RPMI7951 (cell line): ENCODE measurements at places on chromosomes 12 and 14. TPM values are rescaled to one million over a fixed set of nuclear protein-coding genes. Genes with fewer than 3 reads are reported as not detected.

Gene FSCB
- not detected in 2 replicates for total RNA-seq

Gene AVPR1A
- total RNA-seq = not detected in 2 replicates

Gene PLXNC1
- total RNA-seq = 0.10 and 0.24 TPM in 2 replicates

Gene WNT1
- not detected in 2 replicates for total RNA-seq

Gene PTHLH
- total RNA-seq = 0.84 and 0.88 TPM in 2 replicates

Gene C12orf54
- total RNA-seq = not detected in 2 replicates

Gene RND1
- 0.29 TPM in 1 of 2 replicates, not detected in the other for total RNA-seq

Gene MED13L
- total RNA-seq = 26.3 and 29.7 TPM in 2 replicates

Gene OR6C6
- total RNA-seq = not detected in 2 replicates

Gene DBX2
- total RNA-seq = not detected in 2 replicates

Gene CISTR
- not detected in 2 replicates for total RNA-seq

Gene ASCL1
- not detected in 2 replicates for total RNA-seq

DNA sequence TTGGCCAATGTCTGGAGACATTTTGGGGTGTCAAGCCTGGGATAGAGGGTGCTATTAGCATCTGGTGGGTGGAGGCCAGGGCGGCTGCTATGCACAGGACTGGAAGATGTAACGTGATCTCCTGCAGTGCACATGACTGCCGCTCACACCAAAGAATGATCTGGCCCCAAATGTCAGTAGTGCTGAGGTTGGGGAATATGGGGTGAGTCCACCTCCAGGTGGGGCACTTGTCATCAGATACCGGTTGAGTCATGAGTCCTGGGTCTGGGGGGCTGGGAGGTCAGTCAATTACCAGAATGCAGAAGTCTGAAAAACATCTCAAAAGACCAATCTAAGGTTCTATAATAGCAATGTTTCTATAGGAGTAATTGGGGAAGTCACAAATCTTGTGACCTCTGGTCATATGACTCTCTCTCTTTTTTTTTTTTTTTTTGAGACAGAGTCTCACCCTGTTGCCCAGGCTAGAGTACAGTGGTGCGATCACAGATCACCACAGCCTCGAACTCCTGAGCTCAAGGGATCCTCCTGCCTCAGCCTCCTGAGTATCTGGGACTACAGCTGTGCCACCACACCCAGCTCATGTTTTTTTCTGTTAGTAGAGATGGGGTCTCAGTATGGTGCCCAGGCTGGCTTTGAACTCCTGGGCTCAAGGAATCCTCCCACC is 6.0 kb upstream of the SDSL start:
- DNase-seq = no peak

DNA sequence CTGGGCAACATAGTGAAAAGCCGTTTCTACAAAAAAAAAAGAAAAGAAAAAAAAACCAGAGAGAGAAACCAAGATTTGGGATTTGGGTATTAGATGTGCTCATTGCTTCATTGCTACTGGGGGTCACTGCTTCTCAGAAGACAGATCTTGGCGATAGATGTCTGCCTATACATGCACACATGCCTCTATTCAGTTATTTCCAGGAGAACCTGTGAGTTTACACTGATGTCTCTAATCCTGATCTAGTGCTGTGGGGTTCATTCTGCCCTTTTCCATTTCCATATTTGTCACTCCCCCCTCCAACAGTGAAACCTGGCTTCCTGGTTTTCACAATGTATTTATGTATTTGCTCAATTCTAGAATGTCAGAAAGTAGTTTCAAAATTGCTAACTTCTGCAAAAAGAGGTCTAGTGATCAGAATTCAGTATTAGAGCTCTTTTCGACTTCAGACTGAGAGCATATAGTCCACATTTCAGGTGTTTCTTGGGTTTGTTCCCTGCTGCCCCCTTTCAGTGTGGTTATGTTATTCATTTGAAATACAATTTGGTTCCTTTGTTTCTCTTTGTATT is 111.0 kb downstream of the SLC25A47 start:
- DNase-seq = no peak

DNA sequence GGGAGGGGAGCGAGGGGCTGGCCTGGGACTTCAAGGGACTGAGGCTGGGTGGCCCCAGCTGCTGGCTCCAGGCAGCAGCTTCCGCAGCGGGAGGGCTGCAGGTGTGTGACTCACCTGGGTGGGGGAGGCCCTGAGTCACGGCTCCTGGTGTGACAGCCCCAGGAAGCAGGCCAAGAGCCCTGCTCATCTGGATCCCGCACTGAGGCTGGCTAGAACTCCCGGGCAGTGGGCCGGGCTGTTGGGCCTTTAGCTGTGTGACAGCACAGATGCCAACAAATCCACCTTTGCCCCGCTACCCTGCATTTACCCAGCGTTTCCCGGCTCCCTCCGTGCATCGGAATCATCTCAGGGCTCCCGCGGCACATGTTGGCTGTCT is 180.0 kb upstream of the PRMT8 start:
- DNase-seq = peak; percentile 49

GRCh38 chr12:60075091-60075490 is 479.3 kb downstream of the SLC16A7 start:
- DNase-seq = no peak

- peak; percentile 26 for DNase-seq
Observed at GRCh38 chr12:52355176-52355575, 12.1 kb downstream of the KRT85 start.

- peak; percentile 79 for DNase-seq
Observed at GRCh38 chr14:52391881-52392615, 77.9 kb downstream of the PTGER2 start.

- peak; percentile 30 for DNase-seq
Observed at GRCh38 chr12:6312529-6313325, 2.2 kb downstream of the PLEKHG6 start.

DNA sequence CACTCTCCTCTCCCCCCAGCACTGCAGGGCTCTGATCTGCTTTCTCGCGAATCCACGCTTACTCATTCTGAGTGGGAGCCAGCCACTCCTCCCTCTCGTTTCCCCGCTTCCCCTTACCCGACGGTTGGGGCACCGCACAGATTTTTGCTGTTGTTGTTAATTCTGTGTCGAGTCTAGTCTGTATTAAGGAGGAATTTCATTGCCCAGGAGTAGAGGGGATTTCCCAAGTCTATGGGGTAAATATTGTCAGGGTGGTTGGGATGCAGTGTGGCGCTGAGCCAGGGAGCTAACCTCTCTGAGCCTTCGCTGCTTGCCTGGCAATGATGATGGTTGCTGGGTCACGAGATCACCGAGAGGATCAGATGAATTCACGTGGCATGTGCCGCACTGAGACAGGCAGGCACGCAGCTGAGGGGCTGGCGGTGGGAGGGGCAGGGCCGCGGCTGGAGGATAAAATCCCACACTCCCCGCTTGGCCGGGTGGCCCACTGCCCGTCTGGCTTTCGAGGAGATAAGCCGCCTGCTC is 18.5 kb downstream of the NCOR2 start:
- peak; percentile 74 for DNase-seq

GRCh38 chr14:74938531-74939495 is 15.8 kb upstream of the RPS6KL1 start:
- no peak for DNase-seq

GRCh38 chr12:106672314-106673025 is 89.7 kb downstream of the RFX4 start:
- no peak for DNase-seq

DNA sequence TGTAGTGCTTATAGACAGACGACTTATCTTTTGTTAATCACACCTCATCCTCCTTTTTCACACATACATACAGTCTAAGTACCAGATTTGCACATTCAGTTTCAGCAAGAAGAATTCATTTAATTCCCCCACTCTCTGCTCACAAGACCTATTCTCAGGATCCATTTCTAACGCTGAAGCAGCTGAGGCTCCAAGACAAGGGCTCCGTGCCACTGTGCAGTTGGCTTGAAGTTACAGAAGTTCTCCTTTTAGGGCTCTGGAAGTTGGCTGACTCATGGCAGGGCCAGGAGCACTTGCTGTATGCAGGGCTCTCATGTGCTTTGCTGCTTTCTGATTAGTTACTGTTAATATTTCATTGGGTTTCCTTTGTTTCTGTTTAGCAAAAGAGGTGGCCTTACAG is 1566.9 kb upstream of the TMEM132C start:
- DNase-seq = no peak

GRCh38 chr14:67622675-67623074 is 3.0 kb downstream of the ARG2 start:
- DNase-seq = peak; percentile 84

DNA sequence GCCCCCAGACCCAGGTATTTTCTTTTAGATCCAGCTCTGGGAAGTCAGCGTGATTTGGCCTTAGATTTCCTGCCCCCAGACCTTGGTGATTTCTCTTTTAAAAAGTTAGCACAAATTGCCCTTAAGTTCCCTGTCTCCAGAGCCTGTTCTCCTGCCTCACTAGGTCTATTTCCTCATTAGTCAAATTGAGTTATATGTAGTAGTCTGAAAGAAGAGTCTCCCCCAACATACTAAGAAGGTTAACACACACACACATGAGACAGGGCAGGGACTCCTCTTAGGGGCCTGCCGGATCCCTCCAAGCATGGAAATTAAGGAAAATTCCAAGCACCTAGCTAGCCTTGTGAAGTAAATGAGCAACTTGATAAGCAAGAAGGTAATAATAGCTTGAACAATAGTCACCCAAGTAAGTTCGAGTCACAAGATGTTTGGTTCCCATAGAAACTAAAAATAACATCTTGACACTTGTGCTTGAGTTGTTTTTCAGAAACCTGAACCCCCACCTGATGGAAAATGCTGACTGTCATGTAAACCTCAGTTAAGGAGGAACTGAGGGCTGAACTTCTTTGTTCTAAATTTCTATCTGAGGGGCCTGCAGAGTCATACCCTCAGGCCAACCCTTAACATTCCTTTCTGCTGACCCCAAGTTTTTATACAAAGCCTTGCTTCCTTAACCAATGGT is 51.6 kb downstream of the CAND1 start:
- DNase-seq = no peak

DNA sequence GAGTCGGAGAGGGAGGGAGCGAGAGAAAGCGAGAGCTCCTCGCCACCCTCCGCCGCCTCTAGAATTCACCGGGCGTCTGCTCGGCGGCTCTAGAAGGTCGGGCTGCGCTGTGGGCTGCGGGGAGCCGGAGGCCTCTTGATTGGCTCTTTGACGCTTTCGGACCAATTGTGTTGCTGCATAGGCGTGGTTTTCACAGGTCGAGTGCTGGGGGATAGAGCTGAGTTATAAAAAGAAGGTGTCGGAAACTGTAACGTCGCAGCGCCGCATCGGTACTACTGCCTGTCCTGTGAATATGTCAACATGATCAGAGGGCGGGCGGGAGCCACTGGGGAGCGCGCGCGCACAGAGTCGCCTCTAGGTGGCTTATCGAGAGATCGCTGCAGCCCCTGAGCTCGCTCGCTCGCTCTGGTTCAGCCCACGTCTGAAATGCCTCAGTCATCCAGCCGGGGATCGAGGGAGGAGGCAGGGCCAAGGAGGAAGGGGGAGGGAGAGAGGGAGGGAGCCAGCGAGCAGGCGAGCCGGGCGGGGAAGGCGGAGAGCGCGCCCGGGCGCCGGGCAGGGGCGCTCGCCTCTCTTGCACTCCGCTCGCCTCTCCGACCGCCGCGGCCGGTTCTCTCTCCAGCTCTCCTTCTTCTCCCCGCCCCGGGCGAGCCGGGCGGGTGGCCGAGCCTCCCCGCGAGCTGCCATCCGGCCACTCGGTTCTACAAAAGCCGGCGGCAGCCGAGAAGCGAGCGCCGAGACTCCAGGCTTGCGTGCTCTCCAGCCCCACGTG is at the start of gene TBX3:
Gene TBX3, minus strand, starts transcription at position 78 of the 772 bp plus-strand sequence. CDS start 975 bp downstream, outside the sequence.
- DNase-seq = peak; percentile 99

- peak; percentile 6 for DNase-seq
Observed at GRCh38 chr14:80926397-80927082, 15.0 kb downstream of the CEP128 start.

DNA sequence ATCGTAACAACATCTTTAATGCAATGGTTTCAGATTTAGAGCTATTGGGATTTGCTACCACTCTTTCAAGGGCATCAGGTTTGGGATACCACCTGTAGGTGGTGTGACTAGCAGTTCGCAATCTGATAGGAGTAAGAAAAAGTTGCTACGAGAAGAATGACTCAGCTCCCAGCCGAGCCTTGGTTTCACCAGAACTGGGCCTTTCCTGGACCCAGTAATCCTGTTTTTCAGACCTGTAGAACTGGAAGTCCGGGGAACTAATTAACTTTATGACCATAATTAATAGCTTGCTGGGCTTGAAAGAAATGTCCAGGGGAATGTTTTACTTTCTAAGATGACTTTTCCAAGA is 770 bp downstream of the ABHD4 start:
- peak; percentile 54 for DNase-seq

DNA sequence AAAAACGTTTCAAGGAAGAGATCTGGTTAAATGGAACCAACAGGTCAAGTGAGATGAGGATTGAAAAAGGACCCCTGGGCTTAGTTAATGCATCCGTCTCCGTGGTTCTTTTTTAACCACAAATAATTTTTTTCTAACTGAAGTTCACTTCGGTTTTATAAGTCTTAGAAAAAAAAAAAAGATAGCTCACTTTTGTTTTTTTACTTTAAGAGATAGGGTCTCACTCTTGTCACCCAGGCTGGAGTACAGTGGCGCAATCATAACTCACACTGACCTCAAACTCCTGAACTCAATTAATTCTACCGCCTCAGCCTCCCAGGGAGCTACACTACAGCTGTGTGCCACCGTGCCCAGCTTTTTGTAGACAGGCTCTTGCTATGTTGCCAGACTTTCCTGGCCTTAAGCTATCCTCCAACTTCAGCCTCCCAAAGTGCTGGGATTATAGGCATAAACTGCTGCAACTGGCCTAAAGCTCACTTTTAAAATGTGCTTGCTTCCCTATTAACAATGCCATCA is 11.8 kb downstream of the HNRNPC start:
- peak; percentile 69 for DNase-seq

DNA sequence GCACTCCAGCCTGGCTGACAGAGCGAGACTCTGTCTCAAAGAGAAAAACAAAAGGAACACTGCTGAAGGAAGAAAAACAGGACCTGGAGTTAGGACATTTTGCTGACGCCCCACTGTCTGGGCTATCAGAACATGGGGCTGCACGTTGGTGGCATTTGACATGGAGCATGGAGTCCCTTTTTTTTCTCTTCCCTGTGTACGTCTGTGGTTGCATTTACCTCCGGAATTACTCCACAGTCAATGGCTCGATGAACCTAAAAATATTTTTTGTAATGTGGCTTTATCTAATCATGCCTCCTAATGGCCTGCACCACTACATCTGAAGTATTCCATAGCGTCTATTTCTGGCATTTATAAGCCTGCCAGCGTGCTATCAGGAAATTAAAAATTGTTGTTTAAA is 30.7 kb downstream of the TESC start:
- no peak for DNase-seq

DNA sequence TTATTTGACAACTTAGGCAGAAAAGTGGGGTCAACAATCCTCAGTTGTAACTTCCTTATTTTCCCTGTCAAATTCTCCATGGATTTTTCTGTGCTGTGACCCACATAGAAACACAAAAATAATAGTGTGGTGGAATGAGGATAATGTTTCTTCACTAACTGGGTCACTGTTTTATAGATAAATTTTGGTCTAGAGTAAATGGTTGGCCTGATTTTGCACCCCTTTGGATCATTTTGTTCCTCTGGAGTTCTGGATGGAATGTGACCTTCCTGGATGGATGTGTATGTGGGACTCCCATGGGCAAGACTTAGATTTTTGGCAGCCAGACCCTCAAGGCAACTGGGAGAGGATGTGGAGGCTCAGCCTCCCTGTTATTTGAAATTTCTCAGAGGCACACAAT is 52.7 kb upstream of the RNU6-8 start:
- no peak for DNase-seq

- DNase-seq = peak; percentile 38
Observed at GRCh38 chr14:105414456-105415371, 4.9 kb upstream of the MTA1 start.
